ENCODE measurements at places on chromosomes 12 and 14.

GRCh38 chr12:788288-788687, 35.9 kb downstream of the WNK1 start:
- DNase-seq, result no peak

DNA sequence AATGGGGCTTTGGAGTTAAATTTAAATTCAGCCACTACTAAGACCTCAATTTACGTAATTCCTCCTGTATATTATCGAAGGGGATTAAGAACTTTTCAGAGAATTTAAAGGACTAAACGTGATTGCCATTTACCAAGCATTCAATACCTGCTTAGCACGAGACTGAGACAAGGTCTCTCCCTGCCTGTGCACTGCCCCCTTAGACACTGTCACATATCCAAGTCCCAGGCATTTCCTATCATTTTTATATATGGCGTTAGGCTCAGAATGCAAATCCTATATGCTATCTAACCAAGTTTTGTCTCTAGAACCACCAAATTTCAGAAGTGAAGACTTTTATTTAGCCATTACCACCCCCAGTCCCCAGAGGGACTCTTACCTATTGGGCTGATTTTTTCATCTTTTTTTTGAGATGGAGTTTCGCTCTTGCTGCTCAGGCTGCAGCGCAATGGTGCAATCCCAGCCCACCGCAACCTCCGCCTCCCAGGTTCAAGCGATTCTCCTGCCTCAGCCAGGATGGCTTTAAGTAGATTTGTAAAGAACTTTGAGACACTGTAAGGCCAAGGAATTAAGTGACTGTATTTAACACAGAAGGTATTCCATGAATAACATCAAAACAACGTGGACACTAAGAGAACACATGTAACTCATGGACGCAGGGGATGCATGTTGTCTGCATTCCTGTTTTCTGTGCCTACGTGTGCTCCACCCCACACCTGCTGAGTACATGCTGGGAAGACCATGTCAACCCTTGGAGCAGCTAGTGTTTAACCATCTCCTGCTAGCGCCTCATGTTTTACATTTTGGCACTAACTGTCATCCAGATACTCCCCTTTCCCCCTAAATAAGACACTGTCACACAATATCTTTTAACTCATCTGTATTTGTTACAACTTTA, 6.4 kb downstream of the HSP90AA1 start:
- no peak for DNase-seq

GRCh38 chr12:4156317-4156716, 117.2 kb upstream of the CCND2 start:
- no peak for DNase-seq

- DNase-seq, result no peak
These were observed 21.9 kb downstream of the ANKLE2 start for GRCh38 chr12:132739600-132740312.

GRCh38 chr14:74879427-74880182, 2.1 kb upstream of the DLST start:
- DNase-seq, result no peak

DNA sequence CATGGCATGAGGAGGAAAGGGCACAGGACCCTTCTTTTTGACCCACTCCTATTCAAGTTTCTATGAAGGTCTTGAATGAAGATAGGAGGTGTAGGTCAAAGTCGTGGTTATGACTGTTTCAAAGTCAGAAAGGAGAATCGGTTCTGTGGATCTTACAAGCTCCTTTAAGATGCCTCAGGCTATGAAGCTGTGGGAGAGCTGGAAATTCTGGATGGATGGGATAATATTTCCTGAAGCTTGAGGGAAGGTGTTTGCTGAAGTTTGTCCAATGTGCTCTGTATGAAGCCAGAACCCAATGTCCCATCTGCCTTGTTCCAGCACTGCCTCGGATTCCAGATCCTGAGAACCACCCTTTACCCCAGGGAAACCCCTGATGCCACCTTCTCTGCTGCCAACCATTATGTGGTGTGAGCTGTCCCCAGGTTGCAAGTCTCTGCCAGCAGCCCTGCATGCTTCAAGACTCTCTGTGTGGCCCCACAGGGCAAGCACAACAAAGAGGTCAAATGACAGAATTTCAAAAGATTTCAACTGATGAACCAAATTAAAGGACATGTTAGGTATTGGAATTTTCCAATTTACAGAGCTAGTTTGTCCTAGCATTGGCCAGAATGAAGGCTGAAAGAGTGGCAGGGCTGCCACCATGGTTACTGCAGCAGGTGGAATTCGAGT, 472.0 kb downstream of the RGS6 start:
- no peak for DNase-seq

- no peak for DNase-seq
These were observed 5.9 kb upstream of the CRIP2 start for GRCh38 chr14:105468621-105469241.

DNA sequence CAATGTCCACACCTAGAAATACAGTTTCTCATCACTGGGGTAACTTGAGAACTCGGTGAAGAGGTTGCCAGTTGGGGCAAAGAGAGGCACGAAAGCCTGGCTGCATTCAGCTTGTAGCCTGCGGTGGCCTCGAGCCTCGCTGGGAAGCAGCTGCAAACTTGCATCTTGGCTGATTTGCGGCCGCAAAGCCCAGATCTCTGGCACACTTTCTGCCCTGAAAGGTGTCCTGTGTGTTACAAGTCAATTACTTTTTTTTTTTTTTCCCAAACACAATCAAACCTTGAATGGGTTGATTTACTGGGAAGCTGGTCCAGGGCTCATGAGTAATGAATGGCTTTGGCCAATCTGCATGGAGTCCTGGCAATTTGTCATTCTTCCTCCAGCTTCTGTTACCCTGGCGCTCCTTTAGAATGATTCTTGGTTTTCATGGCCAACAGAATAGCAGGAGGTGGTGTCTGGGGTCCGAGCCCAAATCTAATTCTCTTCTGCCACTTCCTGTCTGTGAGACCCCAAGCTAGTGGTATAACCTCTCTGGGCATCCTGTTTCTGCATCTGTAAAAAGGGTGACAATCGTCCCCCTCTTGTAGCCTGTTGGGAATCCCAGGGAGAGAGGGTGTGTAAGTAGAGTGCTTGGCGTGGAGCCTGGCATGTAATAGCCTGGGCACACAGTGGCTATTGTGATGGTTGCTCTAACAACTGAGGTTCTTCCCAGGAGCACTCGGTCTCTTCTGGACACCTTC, 6.7 kb downstream of the BCL7A start:
- DNase-seq, result no peak

DNA sequence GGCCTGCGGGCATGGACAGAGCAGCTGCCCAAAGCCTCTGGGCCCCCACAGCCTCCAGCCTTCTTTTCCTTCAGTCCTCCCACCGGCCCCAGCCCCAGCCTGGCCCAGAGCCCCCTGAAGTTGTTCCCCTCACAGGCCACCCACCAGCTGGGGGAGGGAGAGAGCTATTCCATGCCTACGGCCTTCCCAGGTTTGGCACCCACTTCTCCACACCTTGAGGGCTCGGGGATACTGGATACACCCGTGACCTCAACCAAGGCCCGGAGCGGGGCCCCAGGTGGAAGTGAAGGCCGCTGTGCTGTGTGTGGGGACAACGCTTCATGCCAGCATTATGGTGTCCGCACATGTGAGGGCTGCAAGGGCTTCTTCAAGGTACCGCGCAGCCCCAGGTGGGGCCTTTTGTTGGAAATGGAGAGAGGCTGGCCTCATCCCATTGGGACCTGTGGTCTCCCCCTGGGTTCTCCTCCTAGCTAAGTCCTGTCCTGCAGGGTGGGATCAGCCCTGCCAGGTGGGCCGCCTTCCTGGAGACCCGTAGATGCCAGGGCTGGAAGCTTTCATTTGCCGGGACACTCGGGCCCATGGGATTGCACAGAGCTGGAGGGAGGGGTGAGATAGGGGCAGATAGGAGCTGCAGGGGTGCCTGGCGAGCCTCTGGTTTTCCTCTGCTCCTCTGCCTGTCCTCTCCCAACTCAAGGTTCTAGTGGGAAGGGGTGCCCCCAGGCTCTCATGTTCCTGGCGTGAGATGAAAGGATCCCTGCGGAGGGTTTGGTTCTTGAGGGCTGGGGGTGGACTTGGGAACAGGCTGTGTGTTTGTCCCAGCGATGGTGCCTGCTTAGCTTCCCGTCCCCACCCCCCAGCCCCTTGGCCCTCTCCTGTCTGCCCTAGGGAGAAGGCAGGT, 3.8 kb downstream of the NR4A1 start:
- DNase-seq, result no peak

- no peak for DNase-seq
These were observed 168.6 kb downstream of the STXBP6 start for GRCh38 chr14:24881116-24881893.

DNA sequence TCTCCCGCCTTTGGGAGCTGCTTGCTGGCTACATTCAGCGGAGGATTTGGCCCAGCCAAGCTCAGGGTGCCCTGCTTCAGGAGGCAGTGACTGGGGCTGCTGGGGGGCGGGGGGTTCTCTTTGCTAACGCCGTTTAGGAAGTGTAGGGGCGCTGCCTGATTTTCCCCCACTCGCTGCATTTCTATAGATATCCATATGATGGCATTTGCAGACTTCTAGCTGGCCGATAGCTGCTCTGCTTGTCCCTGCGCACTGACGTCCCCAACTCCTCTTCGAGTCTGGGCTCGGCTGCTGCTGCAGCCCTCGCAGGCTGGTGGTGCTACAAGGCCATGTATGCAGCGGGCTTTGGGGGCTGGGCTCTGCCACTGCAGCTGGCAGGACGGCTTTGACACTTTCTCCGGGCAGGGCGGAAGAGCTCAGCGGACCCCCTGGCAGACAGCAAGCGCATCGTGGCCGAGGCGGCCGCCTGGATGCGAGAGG, 3.1 kb downstream of the LRFN5 start:
- no peak for DNase-seq

- no peak for DNase-seq
These were observed 22.9 kb upstream of the MDM1 start for GRCh38 chr12:68354977-68355541.

- DNase-seq, result no peak
These were observed 69.6 kb downstream of the NINJ2 start for GRCh38 chr12:593396-594270.

GRCh38 chr14:60396718-60397343, 89.0 kb downstream of the C14orf39 start:
- no peak for DNase-seq

DNA sequence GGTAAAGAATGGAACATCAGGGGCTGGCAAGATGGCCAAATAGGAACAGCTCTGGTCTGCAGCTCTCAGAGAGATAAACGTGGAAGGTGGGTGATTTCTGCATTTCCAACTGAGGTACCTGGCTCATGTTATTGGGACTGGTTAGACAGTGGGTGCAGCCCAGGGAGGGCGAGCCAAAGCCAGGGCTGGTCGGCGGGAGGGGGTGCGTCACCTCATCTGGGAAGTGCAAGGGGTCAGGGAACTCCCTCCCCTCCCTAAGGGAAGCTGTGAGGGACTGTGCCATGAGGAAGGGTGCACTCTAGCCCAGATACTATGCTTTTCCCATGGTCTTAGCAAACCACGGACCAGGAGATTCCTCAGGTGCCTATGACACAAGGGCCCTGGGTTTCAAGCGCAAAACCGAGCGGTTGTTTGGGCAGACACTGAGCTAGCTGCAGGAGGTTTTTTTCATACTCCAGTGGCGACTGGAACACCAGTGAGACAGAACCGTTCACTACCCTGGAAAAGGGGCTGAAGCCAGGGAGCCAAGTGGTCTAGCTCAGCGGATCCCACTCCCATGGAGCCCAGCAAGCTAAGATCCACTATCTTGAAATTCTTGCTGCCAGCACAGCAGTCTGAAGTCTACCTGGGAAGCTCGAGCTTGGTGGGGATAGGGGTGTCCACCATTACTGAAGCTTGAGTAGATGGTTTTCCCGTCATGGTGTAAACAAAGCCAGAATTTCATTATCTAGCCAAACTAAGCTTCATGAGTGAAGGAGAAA, 317.6 kb downstream of the NELL2 start:
- DNase-seq, result no peak

- no peak for DNase-seq
These were observed 17.6 kb downstream of the NINJ2 start for GRCh38 chr12:645563-646071.

DNA sequence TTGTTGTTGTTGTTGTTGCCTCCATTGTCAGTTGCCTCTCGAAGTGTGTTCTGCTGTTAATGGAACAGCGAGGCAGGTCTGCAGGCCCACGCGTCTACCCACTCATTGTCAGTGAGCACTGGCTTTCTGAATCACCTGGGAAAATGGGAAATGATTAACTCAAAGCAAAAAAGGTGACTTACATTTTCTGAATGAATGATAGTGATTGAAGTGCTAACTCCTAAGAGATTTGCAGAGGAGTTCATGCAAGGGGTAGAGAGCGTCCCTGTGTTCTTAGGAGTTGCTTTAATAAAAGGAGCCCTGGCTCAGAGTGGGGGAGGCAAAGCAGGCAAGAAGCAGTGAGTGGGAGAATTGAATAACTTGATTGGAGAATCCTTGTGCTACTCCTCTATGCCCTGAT, 177.6 kb downstream of the CAND1 start:
- DNase-seq, result no peak

- DNase-seq, result no peak
These were observed 123.4 kb downstream of the ADGRD1 start for GRCh38 chr12:131076791-131077747.

DNA sequence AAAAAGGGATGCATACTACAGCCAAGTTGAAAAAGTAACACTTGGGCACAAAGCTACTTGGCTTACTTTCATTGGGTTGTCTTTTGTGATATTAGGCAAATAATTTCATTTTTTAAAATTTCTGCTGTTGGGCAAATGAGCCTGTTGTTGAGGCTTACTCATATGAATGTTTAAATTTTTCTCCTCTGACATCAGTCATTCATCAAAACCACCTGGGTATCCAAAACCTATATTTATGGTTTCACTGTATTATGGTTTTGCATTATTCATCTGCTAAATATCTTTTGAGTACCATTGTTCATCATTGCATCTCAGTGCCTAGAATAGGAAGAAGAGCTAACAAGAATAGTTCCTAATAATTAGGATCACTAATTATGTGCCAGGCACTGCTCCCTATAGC, 28.1 kb downstream of the DYRK2 start:
- DNase-seq, result no peak

- no peak for DNase-seq
These were observed 76.5 kb downstream of the VCPKMT start for GRCh38 chr14:50039734-50040400.

DNA sequence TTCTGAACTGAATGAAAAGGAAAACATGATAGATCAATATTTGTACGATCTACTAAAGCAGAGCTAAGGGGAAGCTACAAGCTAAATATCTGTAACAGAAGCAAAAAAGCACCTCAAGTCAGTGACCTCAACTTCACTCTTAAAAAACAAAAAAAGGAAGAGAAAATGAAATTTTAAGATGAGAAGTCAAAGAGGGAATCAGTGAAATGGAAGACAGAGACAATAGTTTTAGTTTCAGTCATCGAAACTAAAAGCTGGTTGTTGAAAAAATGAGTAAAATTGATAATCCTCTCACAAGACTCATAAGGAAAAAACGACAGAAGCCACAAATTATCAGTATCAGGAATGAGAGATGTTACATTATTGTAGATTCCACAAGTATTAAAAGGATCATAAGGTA, 11.9 kb upstream of the SLC2A13 start:
- DNase-seq, result no peak
